ENCODE measurements at places on chromosomes 3 and 15.

DNA sequence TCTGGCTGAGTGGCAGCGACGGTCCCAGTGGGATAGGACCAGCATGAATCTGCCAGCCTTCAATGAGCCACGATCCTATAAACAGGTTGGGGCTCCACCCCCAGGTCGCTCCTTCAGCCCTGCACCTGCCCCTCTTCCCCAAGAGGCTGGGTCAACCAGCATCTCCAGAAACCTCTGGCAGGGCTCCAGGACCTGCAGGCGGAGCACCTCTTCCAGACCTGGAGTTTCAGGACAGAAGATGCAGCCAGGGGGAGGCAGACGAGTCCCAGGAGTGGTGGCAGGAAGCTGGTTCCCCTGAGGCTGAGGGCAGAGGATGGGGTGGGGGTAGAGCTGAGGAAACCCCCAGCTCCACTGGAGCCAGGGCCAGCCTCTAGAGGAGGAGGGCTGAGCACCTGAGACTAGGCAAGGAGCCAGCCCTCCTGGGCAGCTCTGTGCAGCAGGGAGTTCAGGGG, at the start of gene PLA2G4D:
TSS of gene PLA2G4D (minus strand) at position 51 of the 452 bp plus-strand sequence. CDS start 103 bp downstream, outside the sequence.
- no peak for DNase-seq

GRCh38 chr15:67311731-67312130, 57.1 kb downstream of the IQCH start:
- no peak for DNase-seq

GRCh38 chr15:33104212-33104611, 90.3 kb downstream of the FMN1 start:
- no peak for DNase-seq

DNA sequence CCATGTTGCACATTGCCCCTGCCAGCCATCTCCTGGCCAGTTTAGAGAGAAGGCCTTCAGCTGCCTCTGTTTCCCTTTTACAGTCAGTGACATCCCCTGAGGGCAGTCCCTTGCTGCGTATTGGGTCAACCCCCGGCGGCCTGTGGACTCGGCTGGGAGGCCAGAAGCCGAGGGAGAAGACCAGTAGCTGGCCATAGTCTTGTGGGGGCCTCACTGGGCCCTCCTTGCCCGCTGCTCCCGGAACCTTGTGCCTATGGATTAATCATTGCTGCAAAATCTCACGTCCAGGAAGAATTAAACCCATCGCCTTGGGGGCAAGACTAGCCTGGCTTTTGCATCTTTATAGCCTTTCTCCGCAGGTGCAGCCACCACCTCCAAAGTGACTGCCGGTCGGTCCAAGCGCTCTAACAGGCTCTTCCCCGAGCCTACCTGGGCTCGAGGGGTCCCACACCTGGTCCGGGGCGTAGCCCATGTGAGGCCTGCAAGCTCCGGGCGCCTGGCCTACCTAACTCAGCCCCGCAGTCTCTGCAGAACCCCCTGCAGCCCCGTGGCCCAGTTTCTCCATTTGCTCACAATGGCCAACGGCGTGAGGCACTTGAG, 870 bp upstream of the CHAC1 start:
- DNase-seq = no peak

DNA sequence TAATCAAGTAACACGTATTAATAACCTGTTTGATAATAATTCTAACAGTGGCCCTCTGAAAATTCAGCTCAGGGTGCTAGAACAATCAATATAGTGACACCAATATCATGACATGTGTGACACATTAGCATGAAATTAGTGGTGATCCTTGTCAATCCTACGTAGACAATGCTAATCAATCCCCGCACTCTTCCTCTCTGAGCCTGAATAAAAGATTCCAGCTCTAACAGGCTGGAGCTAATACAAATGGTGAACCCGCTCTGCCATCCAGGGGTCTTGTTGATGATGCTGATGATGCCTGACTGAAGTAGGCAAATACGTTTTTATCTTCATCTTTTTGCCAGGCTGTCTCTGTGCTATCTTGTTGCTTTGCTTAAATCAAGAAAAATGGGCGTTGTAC, 462.5 kb downstream of the MAGI1 start:
- DNase-seq = no peak

- DNase-seq = no peak
Measured at GRCh38 chr15:81547521-81548132, 173.6 kb upstream of the TMC3 start.

GRCh38 chr3:120468635-120469295, 18.0 kb upstream of the FSTL1 start:
- DNase-seq = no peak

DNA sequence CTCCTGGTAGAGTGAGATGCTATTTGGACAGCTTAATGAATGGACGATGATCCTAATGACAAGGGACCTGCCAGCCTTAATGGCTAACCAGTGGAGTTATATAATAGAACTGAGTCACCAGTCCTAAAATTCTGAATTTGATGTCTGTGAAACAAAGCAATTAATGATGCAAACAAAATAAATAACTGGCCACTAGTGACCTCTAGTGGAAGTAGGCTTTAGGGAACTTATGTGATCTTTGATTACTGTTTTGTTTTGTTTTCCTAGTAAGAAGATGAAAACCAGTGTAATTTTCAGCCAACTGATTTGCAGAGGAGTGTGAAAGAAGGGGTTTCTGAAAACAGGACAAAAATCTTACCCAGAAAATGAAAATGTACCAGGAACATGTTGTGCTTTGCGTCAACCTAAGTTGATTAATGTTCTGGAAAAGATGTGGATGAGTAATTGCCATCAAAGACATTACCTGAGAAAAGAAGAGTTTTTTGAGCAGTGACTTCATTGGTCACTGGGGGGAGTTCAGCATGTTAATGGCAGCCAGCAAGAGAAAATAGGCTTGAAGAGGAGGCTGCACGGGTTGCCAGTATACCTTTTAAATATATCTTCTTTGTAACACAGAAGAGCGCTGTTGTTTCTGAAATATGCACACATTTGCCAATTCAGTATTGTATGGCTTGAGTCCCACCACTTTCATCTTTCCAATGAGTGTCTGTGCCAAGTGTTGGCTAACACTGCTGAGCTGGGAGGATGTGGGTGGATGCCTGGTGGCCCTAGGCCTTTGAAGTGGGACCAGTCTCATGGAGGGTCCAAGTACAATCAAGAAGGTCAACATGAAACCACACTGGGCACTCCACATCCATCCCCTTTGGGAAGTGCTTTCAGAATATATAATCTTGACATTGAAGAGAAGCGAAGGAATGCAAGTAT, 9.3 kb downstream of the VEPH1 start:
- no peak for DNase-seq

DNA sequence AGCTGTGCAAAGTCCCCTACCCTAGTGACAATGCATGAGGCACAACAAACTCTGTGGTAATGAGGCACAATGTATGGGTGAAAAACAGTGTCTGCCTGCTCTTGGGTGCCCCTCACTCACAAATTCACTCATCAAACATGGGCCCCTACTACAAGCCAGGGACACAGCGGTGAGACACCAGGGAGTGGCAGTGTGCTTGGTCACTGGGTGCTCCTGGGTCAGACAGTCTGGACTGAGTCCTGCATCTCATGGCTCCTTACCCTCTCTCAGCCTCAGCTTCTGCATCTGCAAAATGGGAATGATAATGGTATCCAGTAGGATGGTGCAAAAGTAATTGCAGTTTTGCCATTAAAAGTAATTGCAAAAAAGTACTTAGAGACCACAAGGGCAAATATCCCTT, 184.7 kb downstream of the MEGF11 start:
- DNase-seq = no peak

DNA sequence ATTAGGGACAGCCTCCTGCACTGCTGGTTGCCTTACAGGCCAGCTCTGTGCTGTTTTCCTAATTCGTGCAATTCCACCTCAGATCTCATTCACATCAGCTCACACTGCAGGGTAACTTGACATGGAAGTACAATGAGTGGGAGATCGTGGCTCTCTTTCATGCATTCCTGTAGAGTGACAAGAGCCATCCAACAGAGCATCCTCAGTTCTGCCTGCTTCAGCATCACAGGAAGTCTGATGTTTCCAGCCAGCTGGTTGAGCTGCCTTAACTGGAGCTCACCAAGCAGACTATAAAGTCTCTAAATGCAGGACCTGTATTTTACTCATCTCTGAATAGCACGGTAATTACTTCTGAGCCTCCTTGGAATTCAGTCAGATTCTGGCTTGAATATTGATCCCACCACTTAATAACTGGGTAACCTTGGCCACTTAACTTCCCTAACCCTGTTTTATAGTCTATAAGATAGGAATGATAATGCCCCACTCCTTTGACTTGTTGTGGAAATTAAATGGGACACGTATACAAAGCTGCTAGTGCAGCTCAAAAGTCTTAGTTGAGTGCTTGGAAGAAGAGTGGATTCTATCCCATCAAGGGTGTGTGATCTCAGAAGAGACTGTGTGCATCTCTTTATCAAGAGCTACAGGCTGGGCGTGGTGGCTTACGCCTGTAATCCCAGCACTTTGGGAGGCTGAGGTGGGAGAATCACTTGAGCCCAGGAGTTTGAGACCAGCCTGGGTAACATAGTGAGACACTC, 1.4 kb upstream of the DIS3L start:
- no peak for DNase-seq

DNA sequence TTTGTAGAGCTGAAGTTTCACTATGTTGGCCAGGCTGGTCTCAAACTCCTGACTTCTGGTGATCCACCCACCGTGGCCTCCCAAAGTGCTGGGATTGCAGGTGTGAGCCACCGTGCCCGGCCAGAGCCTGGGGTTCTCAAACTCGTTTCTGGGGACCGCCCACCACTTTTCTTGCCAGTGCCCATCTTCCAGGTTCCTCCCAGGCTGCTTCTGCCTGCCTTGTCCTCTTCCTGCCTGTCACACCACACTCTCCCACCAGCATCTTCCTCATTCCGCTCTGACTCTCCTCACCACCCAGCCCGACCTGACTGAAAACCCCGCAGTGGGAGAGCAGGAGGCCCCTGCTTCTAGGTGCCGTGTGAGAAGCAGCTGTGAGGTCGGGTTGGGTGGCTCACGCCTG, 3.1 kb upstream of the DYNLT2B start:
- DNase-seq = no peak

- DNase-seq = no peak
Measured at GRCh38 chr15:70856884-70857561, 3.1 kb upstream of the LARP6 start.
